C1 segment of cervical spinal cord (tissue), 14 donors: ENCODE measurements at places on chromosomes 1 and 21.

- no peak for DNase-seq
Observed at GRCh38 chr1:212207822-212208520, 77.2 kb upstream of the PPP2R5A start.

GRCh38 chr1:83022206-83022605, 976.7 kb downstream of the TTLL7 start:
- DNase-seq, result no peak

- no peak for DNase-seq
Observed at GRCh38 chr1:204591473-204592090, 75.4 kb downstream of the MDM4 start.

DNA sequence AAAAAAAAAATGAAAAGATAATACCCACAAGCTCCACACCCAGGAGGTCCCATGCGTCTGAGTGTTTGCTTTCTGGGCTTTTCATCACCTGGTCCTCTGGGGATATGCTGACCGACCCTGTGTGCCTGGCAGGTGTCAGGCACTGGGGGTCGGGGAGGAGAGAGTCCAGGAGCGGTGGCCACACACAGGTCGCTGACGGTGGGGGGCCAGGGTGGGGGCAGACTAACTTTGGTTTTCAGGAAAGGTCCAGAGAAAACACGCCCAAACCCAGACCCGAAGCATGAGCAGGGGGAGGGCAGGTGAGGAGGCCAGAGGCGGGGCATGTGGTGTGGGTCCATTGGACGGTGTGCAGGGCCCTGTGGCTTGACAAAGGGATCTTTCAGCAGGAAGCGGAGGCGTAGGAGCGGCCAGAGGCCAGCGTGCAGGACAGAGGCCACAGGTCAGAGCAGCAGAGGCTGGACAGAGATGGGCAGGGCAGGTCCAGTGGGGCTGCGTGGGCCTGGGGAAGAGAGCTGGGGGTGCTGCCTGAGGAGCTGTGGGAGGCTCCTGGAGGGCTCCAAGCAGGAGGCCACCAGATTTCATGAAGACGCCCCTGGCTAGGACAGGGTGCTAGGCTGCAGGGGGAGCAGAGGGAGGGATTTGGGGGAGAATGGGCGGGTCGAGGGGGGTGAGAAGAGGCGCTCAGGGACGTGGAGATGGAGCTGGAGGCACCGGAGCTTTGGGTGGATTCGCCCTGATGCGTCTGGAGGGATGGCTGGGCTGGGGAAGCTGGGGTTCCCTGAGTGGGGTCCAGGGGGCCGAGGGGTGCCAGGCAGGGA, 15.8 kb downstream of the RNF223 start:
- no peak for DNase-seq

GRCh38 chr21:42388740-42389448, 7.0 kb downstream of the TMPRSS3 start:
- DNase-seq, result no peak

DNA sequence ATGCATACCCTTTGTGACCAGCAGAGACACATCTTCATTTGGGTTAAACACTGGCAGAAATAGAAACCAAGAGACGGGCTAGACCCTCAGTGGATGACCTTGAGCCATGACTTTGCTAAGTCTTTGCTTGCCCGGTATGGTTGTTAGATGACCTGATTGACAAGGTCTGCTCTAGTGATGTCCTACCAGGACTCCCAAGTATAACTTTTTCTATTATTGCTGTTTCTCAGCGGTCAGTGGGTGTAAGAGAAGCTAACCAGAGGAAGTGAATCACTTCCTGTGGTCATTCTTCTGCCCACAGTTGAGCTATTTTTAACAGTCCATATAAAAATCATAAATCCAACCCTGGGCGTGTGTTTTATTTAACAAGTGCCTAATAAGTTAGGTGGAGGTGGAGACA, 126.2 kb upstream of the ETS2 start:
- no peak for DNase-seq

DNA sequence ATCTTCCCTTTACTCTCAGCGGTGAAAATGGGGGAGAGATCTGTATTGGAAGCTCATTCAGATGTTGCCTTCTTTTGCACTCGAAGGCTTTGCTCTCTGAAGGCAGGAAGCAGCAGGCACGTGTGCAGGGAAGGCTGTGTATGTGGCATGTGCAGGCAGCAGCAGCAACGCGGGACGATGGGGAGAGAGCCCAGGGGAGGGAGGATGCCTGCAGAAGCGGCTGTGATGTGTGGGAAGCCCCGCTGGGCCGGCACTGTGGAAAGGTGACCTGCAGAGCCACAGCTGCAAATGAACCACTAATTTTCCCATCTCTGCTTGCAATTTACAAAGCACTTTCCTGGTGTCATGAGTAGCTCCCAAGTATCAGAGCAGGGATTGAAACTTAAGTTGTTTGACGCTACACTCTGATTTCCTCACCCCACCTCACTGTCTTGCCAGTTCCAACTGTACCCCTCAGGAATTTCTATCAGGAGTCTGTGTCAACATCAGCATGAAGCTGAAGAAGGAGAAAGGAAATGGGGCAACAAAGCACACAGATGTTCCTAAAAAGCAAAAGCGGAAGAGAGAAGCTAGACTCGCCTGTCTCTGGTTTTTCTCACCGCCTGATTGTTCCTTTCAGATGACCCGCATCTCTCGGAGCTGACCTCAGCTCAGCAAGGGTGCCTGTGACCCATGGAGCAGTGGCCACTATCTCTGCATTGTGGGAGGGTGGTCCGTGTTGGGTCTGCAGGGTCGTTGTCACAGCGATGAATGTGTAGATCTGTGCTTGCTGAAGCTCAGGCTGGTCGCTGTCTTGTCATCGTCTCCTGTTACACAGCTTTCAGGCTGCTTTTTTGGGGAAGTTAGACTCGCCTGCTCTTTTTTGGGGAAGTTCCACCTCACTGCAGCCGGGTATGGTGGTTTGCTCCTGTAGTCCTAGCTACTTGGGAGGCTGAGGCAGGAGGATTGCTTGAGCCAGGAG, 156.1 kb downstream of the KIF26B start:
- no peak for DNase-seq

DNA sequence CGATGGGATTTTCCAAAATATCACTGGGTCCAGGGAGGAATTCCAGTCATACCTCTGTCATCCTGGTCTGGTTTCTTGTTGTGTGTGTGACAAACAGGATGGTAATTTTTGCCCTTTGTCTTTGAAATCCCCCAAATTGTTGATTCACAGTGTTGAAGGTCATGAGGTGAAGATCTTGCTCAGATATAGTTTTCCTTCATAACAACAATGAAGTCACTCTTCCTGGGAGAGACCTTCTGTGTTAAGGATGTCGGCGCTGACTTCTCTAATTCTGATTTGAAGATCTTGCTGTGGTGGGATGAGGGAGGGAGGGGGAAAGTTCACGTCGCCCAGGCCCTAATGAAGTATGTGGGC, 32.2 kb upstream of the MPZL1 start:
- DNase-seq, result no peak

- DNase-seq, result no peak
Observed at GRCh38 chr1:104706631-104707147, 957.0 kb downstream of the AMY1C start.

- peak; percentile 57 for DNase-seq
Observed at GRCh38 chr1:3030663-3031381, 9.6 kb downstream of the ACTRT2 start.

GRCh38 chr1:8562222-8562621, 244.3 kb downstream of the SLC45A1 start:
- no peak for DNase-seq

DNA sequence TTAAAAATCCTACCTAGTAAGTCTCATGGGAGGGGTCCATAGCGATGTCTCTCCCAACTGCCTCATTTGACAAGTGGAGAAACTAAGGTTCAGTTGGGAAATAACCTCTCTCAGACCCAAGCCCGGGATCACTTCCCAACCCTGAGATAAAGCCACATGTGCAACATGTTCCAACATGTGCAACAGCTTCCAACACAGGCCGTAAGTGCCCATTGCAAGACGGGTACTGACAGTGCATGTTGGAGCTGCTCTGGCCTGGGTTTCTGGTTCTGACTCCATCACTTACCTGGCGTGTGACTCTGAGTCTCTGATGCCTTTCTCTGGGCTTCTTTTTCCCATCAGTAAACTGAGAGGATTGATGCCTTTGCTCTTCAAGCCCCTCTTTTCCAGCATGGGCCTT, 38.0 kb upstream of the FOXO6 start:
- DNase-seq, result no peak

- no peak for DNase-seq
Observed at GRCh38 chr1:119635811-119636390, 12.2 kb downstream of the ZNF697 start.

GRCh38 chr1:70434253-70434859, 23.3 kb downstream of the CTH start:
- no peak for DNase-seq

DNA sequence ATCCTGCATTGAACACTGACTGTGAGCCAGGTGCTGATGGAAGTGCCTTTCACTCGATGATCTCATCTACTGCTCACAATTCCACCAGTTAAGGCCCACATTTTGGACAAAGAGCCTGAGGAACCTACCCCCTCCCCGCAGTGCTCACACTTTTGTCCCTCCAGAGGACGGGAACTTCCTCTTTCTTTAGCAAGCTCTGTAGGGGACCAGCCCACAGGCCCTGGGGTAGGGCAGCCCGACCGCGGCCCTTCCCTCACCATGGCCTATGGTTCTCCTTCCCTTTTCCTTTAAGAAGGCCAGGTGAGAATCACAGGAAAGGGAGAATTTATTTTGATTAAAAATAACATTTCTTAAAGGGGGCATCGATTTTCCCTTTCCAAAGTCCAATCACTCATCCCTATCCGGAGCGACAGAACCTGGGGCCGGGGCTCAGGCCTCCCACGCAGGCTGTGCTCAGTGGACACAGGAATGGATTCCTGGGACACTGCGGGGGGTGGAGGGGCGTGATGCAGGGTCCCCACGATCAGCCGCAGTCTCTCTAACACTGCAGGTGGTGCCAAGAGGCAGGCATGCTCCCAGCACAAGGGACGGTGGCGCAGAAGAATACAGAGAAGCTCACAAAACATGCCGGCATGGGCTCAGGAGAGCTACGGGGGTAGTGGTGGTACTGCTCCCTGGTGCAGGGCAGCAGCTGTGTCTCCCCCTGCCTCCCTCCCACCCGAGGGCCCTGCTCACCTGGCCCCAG, 8.9 kb upstream of the KCNE1 start:
- DNase-seq, result no peak

- DNase-seq, result no peak
Observed at GRCh38 chr1:180269645-180270529, 39.8 kb downstream of the LHX4 start.

DNA sequence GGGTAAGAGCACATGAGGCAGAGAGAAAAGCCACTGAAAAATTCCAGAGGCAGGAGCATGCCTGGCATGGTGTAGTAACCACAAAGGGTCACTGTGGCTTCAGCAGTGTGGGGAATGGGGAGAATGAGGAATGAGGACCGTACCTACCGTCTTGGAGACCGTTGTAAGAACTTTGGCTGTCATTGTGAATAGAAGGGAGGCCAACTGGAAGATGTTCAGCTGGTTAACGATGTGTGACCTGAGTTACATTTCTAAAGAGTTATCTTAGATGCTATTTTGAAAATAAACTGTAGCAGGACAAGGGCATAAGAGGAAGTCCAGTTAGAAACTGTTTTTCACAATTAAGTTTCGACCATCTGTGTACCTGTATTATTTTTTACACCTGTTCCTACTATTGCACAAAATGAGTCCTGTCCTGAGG, 365.5 kb upstream of the SGIP1 start:
- no peak for DNase-seq

GRCh38 chr1:231194843-231195516, 33.1 kb downstream of the TRIM67 start:
- no peak for DNase-seq

- DNase-seq, result no peak
Observed at GRCh38 chr1:154334079-154335024, 9.0 kb downstream of the ATP8B2 start.

DNA sequence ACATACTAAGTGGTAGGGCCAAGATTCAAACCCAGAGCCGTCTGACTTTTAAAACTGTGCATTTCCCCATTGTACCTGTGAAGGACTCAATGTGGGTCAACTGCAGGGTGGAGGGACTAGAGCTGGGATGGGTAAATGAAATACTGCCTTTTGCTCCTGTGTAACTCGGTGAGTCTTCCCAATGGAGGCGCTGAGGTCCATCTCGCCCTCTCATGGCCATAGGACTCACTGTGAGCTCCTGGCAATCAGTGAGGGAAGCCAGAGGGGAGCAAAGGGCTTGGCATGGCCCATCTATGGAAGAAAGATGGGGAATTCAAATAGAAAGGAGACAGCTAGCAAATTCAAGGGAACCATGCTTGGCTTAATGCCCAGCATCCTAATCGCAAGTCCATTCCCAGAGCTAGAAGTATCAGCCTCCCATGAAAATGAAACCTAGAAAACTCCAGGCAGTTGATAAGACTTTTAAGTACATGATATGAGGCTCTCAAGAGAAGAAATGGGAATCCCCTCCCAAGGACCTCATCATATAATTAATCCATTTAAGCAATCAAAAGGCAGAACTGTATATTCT, 25.4 kb upstream of the CGN start:
- no peak for DNase-seq

GRCh38 chr21:33360281-33360680, 35.5 kb downstream of the IFNAR1 start:
- no peak for DNase-seq

DNA sequence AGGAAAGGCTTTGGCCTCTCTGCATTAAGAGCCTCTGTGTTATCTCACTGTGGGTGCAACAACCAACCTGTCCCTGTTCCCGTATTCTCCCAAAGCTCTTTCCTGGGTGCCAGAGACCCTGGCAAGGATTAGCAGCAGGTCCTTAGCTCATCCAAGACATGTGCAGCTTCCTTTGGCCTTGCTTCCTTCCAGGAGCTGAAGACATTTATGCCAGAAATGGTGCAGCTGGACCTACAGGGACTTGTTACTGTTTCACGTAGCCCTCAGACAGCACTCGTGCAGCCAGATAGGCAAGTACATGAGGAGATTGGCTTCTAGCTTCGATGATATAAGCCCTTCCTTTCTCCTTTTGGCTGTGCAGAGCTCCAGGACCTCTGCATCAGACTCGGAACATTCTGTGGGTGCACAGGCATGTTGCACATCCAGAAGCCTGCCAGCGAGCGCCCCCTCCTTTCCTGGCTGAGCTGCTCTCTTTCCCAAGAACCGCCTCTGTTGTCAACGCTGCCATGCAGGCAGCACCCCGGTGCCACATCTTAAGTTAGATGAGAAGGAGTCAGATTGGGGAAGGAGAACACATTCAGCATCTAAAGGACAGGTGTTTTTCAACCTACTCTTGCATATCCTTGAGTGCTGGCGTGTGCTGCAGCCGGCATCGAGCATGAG, 284.5 kb upstream of the PLXNA2 start:
- DNase-seq, result no peak

GRCh38 chr1:60345621-60346020, 272.1 kb upstream of the C1orf87 start:
- DNase-seq, result no peak

- no peak for DNase-seq
Observed at GRCh38 chr1:201141418-201141817, 12.9 kb downstream of the TMEM9 start.

DNA sequence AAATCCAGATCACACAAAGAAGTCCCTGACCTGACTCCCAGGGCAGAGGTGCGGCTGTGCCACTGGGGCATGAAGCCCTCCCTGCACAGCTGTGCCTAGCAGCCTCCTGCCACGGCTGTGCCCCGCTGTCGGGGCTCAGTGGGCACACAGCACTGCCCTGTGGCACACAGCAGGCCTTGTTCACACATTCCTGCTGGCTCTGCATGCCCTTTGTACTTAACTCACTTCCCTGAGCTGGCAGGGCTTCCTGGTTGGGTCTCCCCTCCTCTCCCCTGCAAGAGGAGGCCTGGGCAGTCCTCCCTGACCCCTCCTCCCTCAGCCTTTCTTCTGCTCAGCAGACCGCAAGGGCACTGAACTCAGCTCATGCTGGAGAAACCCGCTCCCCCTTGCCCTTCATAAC, 14.8 kb downstream of the LHX4 start:
- DNase-seq, result no peak

GRCh38 chr1:223496883-223497282, 103.7 kb downstream of the CCDC185 start:
- DNase-seq, result no peak

- DNase-seq, result no peak
Observed at GRCh38 chr1:167186771-167187170, 33.9 kb upstream of the POU2F1 start.
